ENCODE measurements at places on chromosomes 3 and 15.

DNA sequence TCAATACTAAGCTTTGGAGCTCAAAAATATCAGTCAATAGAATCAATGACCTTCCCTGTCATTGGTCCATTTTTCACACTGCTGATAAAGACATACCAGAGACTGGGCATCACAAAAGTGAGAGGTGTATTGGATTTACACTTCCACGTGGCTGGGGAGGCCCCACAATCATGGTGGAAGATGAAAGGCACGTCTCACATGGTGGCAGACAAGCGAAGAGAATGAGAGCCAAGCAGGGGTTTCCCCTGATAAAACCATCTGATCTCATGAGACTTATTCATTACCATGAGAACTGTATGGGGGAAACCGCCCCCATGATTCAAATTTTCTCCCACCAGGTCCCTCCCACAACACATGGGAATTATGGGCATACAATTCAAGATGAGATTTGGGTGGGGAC is 81.9 kb downstream of the ANXA2 start:
- no peak for DNase-seq

GRCh38 chr15:28915935-28916334 is 30.2 kb downstream of the APBA2 start:
- DNase-seq = no peak

DNA sequence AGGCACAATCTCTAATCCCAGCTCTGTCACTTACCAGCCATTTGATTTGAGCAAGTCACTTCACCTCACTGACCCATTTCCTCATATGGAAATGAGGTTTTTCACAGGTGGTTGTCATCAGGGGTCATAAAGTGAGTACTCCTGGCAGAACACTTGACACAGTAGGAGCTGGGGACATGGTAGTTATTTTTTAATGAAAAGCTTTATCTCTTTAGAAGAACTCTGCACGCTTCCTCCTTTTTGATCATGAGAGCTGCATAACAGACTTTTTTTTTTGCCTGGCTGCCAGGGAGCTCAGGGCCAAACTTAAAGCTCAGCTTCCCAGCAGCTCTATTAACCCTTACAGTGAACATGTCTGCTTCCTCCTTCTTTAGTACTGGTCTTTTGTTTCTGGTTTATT is 8.4 kb downstream of the VWA5B2 start:
- no peak for DNase-seq

- DNase-seq = no peak
Measured at GRCh38 chr15:41975669-41976068, 3.3 kb upstream of the EHD4 start.

GRCh38 chr3:142597906-142598305 is 1.7 kb downstream of the PLS1 start:
- DNase-seq = peak; percentile 41

- DNase-seq = no peak
Measured at GRCh38 chr15:40942337-40942854, 10.9 kb upstream of the CHAC1 start.

GRCh38 chr15:31148297-31149087 is 47.0 kb upstream of the TRPM1 start:
- no peak for DNase-seq

DNA sequence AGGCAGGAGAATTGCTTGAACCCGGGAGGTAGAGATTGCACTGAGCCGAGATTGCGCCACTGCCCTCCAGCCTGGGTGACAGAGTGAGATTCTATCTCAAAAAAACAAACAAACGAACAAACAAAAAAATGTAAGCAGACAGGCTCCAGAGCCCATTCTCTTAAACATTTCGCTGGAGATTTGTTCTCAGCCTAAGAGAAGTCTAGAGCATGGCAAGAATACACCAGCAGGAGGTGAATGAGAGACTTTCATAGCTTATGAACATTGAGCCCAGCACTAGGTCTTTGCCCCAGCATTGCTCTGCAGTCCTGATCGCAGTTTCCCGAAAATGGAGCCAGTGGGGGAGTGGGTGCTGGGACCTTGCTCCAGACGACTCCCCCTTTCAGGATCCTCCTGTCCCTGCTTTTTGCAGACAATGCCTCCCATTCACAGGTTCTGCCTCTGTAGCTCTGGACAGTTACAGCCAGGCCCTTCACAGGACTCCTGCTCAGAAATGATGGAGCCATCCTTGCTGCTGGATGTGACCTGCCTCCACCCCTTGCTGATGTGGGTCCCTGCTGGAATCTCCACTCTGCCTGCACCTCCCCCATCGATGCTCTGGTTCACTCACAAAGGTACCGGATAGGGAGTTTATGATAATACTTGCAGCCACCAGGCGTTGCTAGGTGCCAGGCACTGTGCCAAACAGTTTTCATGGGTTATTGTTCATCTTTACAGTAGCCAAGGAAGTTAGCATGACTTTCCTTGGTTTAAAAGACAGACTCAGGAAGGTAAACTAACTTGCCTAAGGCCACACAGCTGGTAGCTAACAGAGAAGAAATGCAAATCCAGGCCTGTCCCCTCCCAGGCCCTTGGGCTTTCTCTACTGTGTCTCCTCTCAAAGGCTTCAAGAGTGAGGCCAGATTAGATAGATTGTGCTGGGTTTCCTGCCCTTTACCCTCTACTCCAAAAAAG is 329.7 kb upstream of the TLE3 start:
- DNase-seq = no peak

All from LoVo (cell line).